ENCODE measurements at places on chromosomes 12 and 14.

DNA sequence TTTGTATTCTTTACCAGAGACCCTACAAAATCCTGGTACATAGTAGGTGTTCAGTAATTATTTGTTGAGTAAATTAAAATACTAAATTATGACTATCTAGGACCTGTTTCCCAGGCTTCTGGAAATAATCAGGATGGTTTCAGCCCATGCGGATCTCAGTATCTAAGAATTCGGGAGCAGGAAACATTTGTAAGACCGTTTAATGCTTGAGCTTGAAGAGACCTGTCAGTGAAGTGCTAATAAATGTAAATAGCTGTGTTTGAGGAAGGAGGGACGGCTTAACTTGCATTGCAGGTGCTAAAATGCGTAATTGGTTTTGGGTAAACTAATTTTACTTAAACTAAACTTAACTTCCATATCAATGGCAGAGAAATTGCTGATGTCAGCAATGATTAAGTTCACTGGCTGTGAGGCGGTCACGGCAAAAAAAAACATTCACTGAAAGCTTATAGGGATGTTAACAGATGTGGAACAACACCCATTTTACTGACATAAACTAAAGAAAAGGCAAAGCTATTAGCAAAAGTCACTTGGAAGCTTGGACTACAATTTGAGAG lies 28.6 kb upstream of the AEBP2 start:
- no peak for DNase-seq

DNA sequence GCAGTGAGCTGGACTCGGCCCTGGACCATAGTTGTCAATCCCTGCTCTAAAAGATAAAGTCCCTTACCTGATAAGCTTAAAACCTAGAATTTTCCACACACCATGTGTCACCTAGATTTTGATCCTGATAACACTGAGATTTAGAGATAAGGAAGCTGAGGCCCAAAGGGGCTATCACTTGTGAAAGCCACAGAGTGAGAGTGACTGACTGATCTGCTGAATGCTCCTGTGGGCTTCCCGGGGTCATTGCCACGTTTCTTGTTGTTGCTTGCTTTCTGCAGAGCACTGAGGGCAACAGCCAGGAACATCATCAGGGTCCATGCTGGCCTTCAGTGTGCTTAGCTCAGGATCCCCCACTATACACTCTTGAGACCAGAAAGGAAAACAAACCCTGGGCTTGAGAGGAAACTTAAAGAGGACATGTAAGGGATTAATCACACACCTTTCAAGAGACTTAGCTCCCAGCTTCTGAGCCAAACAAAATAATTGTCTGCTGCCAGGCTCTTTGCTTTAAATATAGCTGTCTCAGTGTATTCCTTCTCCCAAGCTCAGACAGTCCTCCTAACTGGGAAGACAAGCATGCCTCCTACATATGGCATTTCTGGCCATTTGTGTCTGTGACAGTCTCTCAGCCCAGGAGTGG lies 82.6 kb upstream of the ARHGAP5 start:
- DNase-seq: no peak

DNA sequence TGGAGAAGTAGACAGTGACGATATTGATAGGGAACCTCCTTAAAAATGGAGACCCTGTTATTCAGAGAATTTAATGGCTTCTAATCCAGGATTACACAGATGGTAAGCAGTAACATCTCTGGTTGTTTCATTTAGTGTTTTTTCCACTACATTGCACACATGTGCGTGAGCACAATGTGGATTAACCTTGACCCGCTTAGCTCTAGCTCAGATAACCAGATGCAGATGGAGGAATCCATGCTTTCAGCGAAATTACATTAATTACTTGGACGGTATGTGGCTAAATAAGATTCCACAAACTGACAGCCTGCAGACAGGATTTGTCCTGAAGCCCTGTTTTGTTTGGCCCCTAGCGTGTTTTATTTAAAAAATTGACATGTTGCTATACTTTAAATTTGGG lies 378.4 kb downstream of the CCDC91 start:
- DNase-seq: no peak

- DNase-seq: no peak
Observed at GRCh38 chr12:65126482-65126881, 5.4 kb upstream of the WIF1 start.

GRCh38 chr12:101941306-101942249 lies 64.2 kb downstream of the DRAM1 start:
- no peak for DNase-seq

GRCh38 chr14:90294872-90295271 lies 36.9 kb downstream of the NRDE2 start:
- no peak for DNase-seq

- DNase-seq: no peak
Observed at GRCh38 chr14:88998027-88998426, 173.6 kb downstream of the TTC8 start.

- no peak for DNase-seq
Observed at GRCh38 chr12:109448707-109449390, 28.3 kb downstream of the KCTD10 start.

DNA sequence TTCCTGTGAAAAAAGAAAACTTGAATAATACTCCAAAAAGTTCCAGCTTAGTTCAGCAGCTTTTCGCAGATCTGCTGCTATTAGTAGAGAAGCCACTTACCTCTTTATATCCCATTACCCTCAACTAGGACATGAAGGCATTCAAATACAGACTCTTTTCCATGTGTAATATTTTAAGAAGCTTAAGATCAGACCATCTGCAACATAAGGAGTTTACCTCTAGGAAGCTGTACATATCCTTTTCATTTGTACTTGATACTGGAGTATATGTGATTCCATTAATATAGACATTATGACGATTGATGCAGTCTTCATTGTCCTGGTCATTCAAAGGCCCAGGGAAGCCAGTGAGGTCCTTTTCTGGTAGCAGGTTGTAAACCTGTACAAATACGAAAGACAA lies 20.4 kb downstream of the A2M start:
- DNase-seq: no peak

DNA sequence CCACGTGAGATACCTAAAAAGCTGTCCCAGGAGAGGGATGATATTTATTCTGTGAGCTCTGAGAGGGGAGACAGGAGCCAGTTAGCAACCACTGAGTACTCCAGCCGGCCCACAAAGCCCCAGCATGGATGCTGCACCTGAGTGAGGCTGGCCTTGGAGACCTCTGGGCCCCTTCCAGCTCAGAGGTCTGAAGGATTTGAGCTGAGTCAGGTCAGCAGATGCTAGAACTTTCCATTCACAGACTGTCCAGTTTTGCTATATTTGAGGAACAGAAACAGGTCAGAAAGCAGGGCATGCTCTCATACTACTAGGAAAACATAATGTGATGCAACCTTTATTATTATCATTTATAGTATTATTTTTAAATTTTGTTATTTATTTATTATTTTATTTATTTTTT lies 15.0 kb upstream of the MAPKAPK5 start:
- no peak for DNase-seq

- no peak for DNase-seq
Observed at GRCh38 chr12:47838286-47838931, 18.7 kb upstream of the HDAC7 start.

DNA sequence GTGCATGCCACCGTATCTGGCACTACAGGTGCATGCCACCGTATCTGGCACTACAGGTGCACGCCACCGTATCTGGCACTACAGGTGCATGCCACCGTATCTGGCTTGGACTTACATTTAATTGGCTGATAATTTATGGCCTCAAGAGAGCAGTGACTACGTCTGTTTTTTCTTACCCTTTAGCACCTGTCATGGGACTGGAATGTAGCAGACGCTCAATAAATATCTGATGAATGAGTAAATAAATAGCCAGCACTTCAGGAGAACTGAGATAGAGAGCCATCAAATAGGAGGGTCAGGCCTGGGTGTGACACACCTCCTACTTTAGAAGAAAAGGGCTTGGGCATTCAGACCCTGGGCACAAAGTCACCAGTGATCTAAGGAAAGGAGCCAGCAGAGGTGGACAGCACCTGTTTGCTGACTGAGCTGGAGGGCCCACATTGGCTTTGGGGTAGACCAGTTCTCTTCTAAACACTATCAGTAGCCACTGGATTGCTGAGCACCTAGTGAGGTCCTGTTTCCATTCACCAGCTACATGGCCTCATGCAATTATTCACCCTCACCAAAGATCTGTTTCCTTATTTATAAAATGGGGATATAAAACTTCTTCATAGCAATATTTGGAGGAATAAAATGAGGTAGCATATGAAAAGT lies 50.1 kb downstream of the RFX4 start:
- DNase-seq: no peak

DNA sequence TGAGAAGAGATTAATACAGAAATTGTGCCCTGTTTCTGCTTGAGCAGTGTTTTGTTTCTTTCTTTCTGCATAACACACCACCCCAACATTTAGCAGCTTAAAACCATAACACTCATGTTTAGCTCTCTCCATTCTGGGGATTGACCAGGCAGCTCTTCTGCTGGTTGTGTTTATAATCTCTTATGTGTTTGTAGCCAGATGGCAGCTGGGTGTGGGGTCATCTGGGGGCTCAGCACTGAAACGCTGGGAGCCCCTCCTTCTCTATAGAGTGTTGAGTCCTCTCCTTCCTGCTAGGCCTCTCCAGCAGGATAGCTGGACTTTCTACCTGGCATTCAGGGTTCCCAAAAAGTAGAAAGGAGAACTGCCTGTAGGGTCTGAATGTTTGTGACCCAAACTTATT lies 270.6 kb downstream of the TTC8 start:
- no peak for DNase-seq

DNA sequence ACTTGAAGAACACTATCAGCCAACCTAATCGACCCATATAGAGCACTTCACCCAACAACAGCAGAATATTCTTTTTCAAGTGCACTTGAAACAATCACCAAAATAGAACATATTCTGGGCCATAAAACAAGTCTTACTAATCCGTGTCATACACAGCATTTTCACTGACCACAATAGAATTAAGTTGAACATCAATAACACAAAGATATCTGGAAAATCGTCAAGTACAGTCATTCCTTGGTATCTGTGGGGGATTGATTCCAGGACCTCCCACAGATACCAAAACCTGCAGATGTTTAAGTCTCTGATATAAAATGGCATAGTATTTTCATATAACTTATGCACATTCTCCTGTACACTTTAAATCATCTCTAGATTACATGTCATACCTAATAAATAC lies 295.7 kb downstream of the BCL11B start:
- no peak for DNase-seq

- DNase-seq: no peak
Observed at GRCh38 chr12:103523771-103524170, 28.0 kb upstream of the C12orf42 start.

DNA sequence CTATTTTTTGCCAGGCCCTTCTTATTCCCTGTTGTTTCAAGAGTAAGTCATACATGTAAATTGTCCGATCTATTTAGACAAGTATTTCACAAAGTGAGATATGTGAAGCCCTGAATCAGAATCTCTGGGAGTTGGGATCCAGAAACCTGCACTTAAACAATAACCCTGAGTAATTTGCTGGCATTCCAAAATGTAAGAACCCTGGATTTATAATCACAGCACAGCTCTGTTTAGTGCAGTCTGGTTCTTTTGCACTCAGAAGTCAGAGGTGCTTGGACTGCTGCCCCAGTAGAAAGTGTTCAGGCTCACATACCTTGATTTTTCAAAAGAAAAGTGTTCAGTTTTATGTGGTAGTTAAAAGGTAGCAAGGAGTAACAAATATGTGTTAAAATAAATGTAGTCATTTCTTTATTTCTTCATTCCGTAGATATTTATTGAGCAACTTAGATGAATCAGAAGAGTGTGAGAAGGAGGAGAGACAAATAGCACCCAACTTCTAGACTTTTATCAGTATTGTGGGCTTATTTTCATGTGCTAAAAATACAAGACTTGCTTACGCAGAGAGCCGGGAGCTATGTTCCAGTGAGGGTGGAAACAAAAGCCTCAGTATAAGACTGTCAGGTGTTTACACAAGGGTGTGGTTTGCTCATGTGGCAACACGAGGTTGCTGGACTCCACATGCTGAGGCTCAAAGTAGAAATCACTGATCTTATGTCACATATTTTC lies 70.1 kb downstream of the SYNE2 start:
- no peak for DNase-seq

DNA sequence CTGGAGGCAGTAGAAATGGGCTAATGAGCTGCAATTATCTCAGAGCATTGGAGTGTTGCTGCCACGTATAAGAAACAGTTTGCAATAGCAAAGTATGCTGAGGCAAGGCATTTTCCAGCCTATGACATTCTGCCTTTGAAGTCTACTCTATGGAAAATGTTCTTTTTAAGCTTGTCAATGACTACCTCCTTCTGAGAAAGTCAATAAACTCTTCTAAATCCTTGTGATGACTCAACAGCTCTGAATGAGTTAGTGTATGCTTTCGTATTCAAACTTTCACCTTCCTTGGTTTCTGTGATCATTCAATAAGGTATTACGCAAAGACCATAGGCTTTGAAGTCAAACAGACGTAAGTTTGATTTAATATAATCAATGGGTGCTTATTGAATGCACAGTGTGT lies 111.2 kb downstream of the CAPZA3 start:
- DNase-seq: no peak

- no peak for DNase-seq
Observed at GRCh38 chr14:77076113-77076631, 21.9 kb upstream of the CIPC start.

- no peak for DNase-seq
Observed at GRCh38 chr12:124881123-124881522, 17.5 kb upstream of the SCARB1 start.

GRCh38 chr14:51744372-51745130 lies 92.8 kb downstream of the FRMD6 start:
- DNase-seq: no peak

DNA sequence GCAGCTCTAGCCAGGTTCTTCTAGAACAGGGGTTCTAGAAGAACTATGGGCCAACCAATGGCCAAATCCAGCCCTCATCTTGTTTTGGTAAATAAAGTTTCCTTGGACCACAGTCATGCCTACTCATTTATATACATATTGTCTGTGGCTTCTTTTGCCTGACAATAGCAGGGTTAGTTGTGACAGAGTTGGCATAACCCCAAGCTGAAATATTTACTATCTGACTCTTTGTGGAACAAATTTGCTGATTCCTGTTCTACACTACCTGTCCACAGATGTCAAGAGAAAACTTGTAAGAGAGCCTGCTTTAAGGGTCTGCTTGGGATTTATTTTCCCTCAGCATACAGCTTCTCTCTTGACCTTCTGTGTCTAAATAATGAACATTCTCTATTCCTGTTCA lies 289.0 kb downstream of the KSR2 start:
- DNase-seq: no peak

DNA sequence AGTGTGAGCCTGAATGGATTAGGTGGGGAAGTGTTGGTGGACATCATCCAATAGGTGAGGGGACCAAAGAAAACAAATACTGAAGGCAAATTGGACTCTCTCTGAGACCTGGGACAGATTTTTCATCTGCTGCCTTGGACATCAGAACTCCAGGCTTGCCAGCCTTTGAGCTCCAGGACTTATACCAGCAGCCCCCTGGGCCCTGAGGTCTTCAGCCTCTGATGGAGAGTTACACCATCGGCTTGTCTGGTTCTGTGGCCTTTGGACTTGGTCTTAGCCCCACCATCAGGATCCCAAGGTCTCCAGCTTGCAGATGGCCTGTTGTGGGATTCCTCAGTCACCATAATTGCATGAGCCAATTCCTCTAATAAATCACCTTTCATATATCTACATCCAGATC lies 80.8 kb upstream of the SLC8A3 start:
- no peak for DNase-seq

Data from activated gamma-delta T cell treated with Interleukin-2 at 50 U/mL for 16 hours (primary cell).